Naive B cell (primary cell): ENCODE measurements at places on chromosomes 4 and X. TPM values are rescaled to one million over a fixed set of nuclear protein-coding genes. Genes with fewer than 3 reads are reported as not detected.

DNA sequence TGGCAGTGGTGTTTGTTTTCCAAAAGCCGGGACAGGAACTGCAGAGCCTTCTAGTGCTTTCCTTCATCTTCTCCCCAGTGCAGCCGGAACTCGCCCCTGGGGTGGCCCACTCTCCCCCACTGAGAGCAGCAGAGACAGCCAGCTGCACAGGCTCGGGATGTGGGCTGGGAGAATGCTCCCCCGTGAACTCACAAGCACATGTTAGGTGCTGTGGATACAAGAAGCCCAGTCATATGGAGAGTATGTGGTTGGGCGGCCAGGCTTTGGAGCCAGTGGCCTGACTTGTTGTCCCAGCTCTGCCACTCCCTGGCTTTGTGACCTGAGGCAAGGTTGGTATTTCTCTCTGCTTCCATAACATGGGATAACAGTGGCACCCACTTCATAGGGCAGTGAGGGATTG is 9.4 kb upstream of the KIAA0232 start:
- no peak for DNase-seq

- DNase-seq, result no peak
Observed at GRCh38 chr4:7970361-7970946, 30.8 kb upstream of the AFAP1 start.

DNA sequence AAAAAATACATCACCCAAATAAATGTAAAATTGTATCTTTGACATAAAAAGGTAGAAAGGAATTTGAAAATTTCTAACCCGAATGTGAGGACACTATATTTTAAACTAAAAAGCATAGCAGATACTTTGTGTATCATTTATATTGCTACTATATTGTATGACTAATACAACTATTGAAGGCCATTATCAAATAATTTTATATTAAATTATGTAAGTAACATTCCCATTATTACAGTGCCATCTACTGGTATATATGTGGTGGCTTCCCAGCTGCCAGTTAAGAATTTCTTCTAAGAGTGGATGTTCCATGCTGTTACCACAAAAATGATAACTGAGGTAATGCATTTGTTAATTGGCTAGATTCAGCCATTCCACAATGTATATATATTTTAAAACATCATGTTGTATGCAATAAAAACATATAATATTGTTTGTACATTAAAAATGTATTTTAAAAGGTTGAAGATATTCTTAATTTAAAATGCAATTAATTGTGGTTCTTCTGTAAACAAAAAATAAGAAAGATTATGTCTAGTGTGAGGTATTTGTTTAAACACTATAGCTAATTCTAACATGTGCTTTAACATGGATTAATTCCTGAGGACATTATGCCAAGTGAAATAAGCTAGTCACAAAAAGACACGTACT is 65.3 kb downstream of the EGF start:
- DNase-seq, result no peak

- DNase-seq, result no peak
Observed at GRCh38 chr4:71283642-71284257, 55.1 kb upstream of the SLC4A4 start.

DNA sequence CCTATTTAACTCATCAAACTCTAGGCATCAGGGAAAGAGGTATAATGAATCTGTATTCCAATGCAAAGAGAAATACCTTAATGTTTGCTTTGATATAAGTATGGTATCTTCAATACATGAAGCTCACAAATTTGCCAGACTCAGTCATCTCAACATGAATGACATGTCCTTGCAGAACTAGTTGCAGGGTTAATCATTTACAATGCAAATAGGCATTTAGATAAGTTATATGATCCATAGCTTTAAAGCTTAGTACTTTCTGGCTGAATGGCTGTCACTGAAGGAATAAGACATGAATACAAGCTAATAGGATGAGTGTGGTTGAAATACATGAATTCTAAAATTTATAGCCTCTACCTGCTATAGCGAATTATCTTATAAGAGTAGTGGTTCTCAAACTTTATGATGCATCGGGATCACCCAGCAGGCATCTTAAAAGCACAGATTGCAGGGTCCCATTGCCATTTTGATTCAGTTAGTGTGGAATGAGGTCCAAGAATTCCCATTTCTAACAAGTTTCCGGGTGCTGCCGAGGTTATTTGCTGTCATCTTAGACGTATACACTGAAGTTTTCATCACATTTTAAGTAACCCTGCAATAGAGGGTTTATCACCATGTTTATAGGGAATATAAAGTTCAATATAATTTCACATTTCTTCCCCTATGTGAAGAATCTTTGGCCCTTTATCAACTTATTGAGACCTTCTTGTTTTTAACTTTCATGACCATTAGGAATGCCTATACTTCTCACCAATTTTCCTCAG is 439.2 kb downstream of the ARHGAP24 start:
- no peak for DNase-seq

DNA sequence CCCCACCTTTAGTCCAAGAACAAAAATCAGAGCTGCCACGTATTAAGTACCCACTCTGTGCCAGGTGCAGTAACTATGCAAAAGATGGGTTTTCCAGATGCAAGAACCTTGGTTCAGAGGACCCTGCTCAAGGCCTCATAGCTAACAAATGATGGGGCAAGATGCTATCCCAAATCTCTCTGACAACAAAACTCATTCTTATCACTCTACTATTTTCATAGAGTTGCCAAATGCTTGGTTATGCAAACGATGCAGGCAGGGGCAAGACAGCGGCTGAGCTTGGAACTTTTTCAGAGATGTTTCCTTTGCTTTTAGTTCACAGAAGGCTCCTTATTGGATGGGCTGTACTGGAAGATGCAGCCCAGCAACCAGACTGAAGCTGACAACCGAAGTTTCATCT is 30.5 kb downstream of the PKD2 start:
- DNase-seq, result no peak

DNA sequence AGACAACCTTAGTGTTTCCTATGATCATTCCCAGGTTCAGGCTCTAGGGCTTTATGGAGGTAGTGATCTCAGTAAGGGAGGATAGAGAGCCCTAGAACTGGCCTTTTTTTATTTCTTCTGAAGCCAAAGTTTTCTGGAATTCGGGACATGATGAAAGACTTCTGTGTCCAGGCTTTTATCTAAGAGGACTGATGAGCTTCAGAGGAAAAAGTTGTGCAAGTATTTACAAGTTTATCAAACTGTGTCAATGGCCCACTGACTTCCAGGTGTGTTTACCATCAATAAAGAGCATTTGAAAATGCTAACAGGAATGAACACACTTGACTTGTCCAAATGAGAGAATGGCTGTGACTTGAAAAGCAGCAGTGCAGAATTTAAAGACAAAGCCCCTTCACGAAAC is 254.6 kb downstream of the DCTD start:
- DNase-seq, result no peak

DNA sequence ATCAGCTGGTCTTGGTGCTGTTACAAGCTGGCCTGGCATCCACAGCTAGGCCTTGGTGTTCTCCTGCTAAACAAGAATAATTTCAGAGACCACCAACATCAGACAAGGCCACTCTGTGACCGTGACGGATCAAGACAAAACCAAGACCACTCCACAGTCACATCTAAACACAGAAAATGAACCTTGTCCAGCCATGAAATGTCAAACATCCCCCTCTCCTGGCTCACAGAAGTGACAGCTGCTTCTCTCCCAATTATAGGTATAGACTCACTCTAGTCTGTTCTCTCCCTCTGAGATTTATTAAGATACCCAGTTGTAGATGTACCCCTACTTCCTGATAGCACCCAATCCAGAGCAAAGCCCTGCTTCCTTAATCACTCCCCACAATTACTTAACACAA is 40.4 kb downstream of the EFHC2 start:
- no peak for DNase-seq

GRCh38 chr4:169158046-169158445 is 112.7 kb downstream of the SH3RF1 start:
- no peak for DNase-seq

GRCh38 chr4:122710434-122711308 is 21.8 kb upstream of the BBS12 start:
- DNase-seq, result no peak

- no peak for DNase-seq
Observed at GRCh38 chrX:150478496-150479492, 89.6 kb upstream of the MTM1 start.

DNA sequence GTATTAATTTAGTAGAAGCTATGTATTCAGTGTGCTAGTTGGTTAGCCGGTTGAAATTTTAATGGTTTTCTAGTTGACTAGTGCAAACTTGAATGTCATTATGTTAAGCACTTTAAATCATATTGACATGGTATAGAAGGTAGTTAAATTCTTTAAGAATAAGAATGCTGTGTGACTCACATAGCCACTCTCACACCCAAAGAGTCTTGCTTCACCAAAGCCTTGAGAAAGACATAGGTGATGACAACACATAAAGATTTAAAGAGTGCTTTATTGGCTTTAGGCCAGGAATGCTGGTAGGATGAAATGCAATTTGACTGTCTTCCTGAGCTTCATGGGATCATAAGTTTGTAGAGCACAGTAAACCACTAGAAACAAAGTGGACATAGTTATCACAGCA is 85.3 kb downstream of the DCAF8L2 start:
- DNase-seq, result no peak

DNA sequence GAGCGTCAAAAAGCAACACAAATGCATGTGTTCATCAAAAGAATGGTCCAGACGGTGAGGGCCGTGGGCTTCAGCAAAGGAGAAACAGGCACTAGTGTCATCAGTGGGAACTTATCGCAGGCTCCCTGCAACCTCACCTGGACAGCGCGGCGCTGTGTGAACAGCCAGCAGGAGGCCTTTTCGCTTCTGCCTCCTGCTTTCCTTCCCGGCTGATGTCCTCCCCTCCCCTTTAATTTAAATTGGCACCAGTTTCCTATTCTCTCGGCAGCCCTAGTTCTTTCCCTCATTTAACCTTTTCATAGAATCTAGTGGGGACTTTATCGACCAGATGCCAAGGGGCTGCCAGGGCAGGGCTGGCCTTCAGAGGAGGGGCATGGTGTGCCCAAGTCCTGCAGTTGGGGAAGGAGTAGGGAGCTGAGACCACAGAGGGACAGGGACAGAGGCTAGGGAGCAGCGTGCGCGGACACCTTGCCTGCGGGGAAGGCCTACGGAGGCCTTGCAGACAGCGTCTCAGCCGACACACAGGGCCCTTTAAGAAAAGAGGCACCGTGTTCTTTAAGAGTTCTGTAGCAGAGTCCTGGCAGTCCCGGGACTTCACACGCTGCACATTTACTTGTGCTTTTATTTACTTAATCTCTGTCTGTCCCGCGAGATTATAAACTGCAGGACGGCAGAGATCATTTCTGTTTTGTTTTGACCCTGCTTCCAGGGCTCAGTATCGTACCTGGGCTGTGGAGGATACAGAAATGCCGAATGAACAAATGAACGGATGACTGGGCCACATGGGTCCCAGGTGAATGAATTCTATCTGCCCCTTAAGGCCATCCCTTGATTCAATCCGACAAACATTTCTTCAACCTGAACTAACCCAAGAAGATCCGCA is 8.4 kb upstream of the SORBS2 start:
- no peak for DNase-seq

DNA sequence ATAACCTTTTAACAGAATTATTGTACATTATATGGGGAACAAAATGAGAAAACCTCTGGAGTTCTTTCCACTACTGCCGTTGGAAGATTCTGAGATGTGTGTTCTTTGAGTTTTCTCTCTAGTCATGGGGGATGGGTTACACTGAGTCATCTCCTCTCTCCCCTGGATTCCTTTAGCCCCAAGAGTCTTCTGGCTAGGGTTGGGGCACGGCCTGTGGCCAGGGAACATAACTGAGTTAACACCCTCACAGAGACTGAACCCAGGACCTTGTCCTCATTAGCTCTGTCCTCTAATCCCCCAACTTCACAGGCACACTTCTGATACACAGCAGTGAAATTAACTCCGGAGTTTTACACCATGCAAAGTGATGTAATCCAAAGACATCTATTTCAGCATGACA is 142.3 kb upstream of the F9 start:
- DNase-seq, result no peak

DNA sequence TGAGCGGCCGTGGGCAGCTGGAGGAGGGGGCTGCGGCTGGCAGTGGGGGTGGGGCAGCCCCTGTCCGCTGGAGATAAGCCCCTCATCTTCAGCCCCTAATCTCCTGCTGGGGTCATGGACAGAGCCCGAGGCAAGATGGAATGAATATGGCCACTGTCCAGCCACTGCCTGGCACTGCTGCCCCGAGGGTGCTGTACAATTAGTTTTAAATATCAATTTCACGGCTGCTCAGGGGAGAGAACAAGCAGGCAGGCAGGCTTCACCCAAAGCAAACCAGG is 64.1 kb upstream of the NKX1-1 start:
- no peak for DNase-seq

GRCh38 chr4:150164956-150165629 is 86.8 kb downstream of the DCLK2 start:
- no peak for DNase-seq

- no peak for DNase-seq
Observed at GRCh38 chrX:112935029-112935428, 94.4 kb upstream of the AMOT start.

- DNase-seq, result no peak
Observed at GRCh38 chr4:163331629-163332376, 593 bp downstream of the NPY1R start.

- no peak for DNase-seq
Observed at GRCh38 chrX:123217728-123218127, 33.6 kb downstream of the GRIA3 start.

DNA sequence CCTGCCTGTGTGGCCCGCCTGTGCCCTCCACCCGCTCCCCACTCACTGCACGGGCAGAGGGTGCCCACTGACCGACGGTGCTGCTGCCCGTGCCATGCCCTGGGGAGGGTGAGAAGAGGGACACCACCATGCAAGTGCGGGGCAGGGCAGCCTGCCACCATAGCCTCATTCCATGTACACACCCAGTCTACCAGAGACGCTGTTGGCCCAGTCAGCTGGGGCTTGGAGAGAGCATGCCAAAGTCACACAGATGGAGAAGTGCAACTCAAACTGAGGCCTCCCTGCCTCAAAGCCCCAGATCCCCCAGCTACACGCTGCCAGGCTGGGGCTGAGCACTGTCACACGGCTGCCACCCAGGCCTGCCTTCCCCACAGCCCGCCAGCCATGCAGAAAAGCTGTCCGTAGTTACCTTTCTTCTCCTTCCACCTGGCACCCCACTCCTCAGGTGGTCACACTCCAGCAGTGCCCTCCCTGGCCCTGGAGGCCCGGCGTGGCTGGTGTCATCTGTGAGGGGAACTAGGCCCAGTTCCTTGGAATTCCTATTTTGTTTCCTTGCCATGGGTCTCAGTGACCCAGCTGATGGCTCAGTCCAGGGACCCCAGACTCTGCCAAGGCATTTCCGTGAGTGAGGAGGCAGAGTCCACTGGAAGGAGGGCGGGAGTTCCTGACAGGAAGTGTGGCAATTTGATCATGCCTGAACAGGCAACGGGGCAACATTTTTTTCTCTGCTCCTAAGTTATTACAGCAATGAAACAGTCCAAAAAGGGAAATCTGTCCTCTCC is at the start of gene SLC2A9:
Gene SLC2A9 (minus strand): TSS at position 627 of the 782 bp plus-strand sequence. CDS start 68 bp downstream, at position 559.
- no peak for DNase-seq

The STPG2 gene
- polyA plus RNA-seq, result 0.55 TPM

The RHOXF1 gene
- not detected for polyA plus RNA-seq

The USP17L19 gene
- polyA plus RNA-seq, result not detected

The ZXDA gene
- 7.1 TPM for polyA plus RNA-seq

The DNAAF6 gene
- not detected for polyA plus RNA-seq

The PNMA6A gene
- not detected for polyA plus RNA-seq

The PNMA6F gene
- not detected for polyA plus RNA-seq

The FRMD7 gene
- polyA plus RNA-seq, result not detected

The DOK7 gene
- 6.0 TPM for polyA plus RNA-seq

The OTC gene
- polyA plus RNA-seq, result not detected
